ENCODE measurements at places on chromosomes 5 and 9. TPM values are rescaled to one million over a fixed set of nuclear protein-coding genes. Genes with fewer than 3 reads are reported as not detected.

- peak; percentile 67 for DNase-seq
- peaks cover 28% of the 10 kb centered on the region for H3K36me3 ChIP-seq
- H3K4me1 ChIP-seq: peaks cover 6% of the 10 kb centered on the region
- no peak overlapping the region for H3K4me3 ChIP-seq
- no peaks in the 10 kb centered on the region for H3K27me3 ChIP-seq
Observed at GRCh38 chr5:7856855-7857254, 5.9 kb upstream of the CFAP90 start.

DNA sequence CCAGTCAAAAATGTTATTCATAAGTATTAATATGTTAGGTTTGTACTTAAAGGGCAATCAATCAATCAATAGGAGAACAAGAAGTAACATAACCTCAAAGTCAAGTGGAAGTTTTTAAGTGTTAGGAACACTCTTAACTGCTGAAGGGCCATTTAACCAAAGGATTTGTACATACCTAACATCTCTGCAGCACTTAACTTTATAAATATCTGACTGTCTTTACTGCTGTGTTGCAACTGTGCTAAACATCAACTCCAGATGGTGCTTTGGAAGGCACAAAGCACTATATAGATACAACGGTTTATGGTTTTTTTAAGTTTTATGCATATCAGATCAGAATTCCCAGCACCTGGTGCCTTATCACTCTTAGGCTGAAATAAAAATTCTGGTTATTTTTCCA, 604.9 kb upstream of the PTGER4 start:
- H3K27ac ChIP-seq: no peak overlapping the region
- H3K4me3 ChIP-seq: no peak overlapping the region
- H3K27me3 ChIP-seq: no peaks in the 10 kb centered on the region
- H3K4me1 ChIP-seq: peaks cover 16% of the 10 kb centered on the region
- no peak for DNase-seq
- H3K36me3 ChIP-seq: no peaks in the 10 kb centered on the region

DNA sequence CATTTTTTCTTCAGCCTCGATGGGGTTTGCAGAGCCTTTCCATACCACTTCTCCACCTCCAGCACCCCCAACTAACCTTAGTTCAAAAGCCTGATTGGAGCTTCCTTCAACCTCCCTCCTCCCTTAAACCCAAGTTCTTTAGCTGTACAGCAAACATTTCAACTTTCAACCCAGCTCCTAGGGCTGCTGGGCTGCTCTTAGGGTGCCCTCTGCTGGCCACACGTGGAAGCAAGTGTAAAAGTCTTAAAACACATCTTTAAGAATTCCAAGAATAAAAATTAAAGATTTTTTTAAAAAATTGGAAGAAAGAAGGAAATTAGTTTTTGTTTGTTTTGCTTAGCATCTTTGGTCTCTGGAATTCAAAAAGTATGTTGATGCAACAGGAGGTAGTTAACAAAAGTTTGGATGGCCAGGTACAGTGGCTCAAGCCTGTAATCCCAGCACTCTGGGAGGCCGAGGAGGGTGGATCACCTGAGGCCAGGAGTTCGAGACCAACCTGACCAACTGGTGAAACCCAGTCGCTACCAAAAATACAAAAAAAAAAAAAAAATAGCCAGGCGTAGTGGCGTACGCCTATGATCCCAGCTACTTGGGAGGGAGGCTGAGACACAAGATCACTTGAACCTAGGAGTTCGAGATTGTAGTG, 15.5 kb upstream of the HSD17B3 start:
- no peaks in the 10 kb centered on the region for H3K27me3 ChIP-seq
- H3K4me3 ChIP-seq: no peak overlapping the region
- no peaks in the 10 kb centered on the region for H3K36me3 ChIP-seq
- no peak overlapping the region for H3K27ac ChIP-seq
- no peaks in the 10 kb centered on the region for H3K4me1 ChIP-seq

DNA sequence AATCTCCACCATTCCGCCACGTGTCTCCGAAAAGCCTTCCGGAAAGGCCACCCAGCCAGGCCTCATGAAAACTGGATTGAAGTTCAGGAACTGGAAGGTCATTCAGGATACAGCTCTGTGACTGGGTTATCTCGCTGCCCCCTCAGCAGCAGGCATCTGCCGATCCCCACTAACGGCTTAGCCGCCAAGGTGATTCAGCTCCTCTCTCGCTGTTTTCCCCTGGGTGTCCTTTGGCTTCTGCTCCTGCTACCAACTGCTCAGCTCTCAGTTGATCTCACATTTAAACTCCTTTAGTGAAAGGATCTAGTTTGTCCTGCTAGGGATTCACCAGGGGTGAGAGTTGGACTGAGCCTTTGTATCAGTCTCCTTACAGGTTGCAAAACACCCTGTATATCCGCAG, 2.2 kb upstream of the GDNF start:
- DNase-seq: no peak
- no peaks in the 10 kb centered on the region for H3K27me3 ChIP-seq
- H3K36me3 ChIP-seq: no peaks in the 10 kb centered on the region
- H3K27ac ChIP-seq: no peak overlapping the region

- no peak overlapping the region for H3K4me3 ChIP-seq
- no peaks in the 10 kb centered on the region for H3K27me3 ChIP-seq
Observed at GRCh38 chr9:110142868-110143481, 65.0 kb downstream of the C9orf152 start.

- no peaks in the 10 kb centered on the region for H3K36me3 ChIP-seq
- H3K27me3 ChIP-seq: no peaks in the 10 kb centered on the region
- no peak overlapping the region for H3K4me3 ChIP-seq
- no peak overlapping the region for H3K27ac ChIP-seq
- no peak for DNase-seq
- H3K4me1 ChIP-seq: no peaks in the 10 kb centered on the region
Observed at GRCh38 chr5:107254214-107254901, 416.4 kb downstream of the EFNA5 start.

- H3K27ac ChIP-seq: no peak overlapping the region
- H3K27me3 ChIP-seq: peaks cover 8% of the 10 kb centered on the region
- H3K4me1 ChIP-seq: no peaks in the 10 kb centered on the region
- H3K4me3 ChIP-seq: no peak overlapping the region
Observed at GRCh38 chr9:109382182-109382581, 61.3 kb upstream of the EPB41L4B start.

DNA sequence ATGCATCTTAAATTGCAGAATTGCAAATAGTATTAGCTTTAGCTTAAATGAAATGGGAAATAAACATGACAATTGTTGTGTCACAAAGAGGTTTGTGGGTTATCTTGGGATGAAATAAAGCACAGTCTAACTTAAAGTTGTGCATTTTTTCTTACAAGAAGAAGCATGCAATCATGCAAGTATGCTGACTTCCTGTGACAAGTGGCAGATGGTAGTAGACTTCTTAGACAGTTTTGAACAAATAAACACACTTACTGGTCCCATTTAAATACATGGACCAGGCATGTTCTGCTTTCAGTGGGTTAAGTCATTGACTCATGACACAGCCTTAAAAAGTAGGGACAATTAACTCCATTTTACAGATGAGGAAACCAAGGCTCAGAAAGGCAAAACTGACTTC, 15.9 kb upstream of the C5orf63 start:
- H3K36me3 ChIP-seq: no peaks in the 10 kb centered on the region
- no peak overlapping the region for H3K4me3 ChIP-seq
- no peaks in the 10 kb centered on the region for H3K4me1 ChIP-seq

GRCh38 chr5:27548484-27548883, 510.1 kb upstream of the CDH9 start:
- H3K27ac ChIP-seq: no peak overlapping the region
- no peak overlapping the region for H3K4me3 ChIP-seq
- H3K36me3 ChIP-seq: no peaks in the 10 kb centered on the region
- no peaks in the 10 kb centered on the region for H3K27me3 ChIP-seq
- H3K4me1 ChIP-seq: no peaks in the 10 kb centered on the region

GRCh38 chr5:140764177-140764973, 21.6 kb upstream of the PCDHA1 start:
- H3K4me1 ChIP-seq: no peaks in the 10 kb centered on the region
- DNase-seq: no peak
- no peaks in the 10 kb centered on the region for H3K36me3 ChIP-seq
- no peak overlapping the region for H3K27ac ChIP-seq

- no peak for DNase-seq
- no peaks in the 10 kb centered on the region for H3K4me1 ChIP-seq
- H3K27ac ChIP-seq: no peak overlapping the region
- no peak overlapping the region for H3K4me3 ChIP-seq
Observed at GRCh38 chr5:133638436-133638835, 26.1 kb upstream of the FSTL4 start.

DNA sequence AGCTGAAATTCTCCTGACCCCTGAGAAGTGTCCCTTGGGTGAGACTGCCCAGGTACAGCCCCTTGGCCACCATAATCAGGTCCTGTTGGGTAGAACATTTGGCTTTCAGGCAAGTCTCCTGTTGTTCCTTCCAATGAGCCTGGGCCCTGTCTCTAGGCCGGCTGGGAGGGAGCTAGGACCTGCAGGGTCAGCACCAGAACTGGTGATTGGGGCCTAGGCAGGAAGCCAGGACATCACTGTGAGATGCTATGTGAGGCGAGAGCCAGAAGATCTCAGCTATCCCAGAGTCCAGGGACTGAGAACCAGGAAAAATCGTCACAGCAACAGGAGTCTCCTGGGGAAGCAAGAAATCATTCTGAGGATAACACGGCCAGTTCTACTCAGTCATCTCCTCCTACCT, 51.5 kb downstream of the PCDH1 start:
- no peak for DNase-seq
- no peaks in the 10 kb centered on the region for H3K36me3 ChIP-seq
- H3K4me3 ChIP-seq: no peak overlapping the region
- H3K27me3 ChIP-seq: no peaks in the 10 kb centered on the region
- no peak overlapping the region for H3K27ac ChIP-seq

- H3K4me3 ChIP-seq: no peak overlapping the region
- peak; percentile 48 for DNase-seq
Observed at GRCh38 chr9:28121366-28121765, 548.1 kb upstream of the C9orf72 start.

DNA sequence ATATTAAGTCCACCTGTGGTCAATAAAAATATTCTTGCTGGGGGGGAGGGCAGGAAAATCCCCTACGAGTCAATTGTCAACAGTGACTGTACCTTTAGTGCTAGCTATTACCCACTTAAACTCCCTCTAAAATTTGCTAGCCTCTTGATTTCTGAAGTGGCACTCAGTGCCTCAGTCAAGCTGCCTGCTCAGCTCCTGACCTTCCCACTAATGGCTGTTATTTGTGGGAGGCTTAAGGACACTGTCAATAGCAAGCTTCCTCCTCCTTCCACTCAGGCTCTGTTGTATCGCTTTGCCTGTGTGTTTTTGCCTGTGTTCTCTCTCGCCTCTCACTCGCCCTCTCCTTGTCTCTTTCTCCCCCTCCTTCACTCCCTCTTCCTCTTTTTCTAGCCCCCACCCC, 140.8 kb downstream of the BNC2 start:
- H3K4me3 ChIP-seq: no peak overlapping the region
- peaks cover 6% of the 10 kb centered on the region for H3K27me3 ChIP-seq
- no peak for DNase-seq
- H3K36me3 ChIP-seq: no peaks in the 10 kb centered on the region
- H3K27ac ChIP-seq: no peak overlapping the region

DNA sequence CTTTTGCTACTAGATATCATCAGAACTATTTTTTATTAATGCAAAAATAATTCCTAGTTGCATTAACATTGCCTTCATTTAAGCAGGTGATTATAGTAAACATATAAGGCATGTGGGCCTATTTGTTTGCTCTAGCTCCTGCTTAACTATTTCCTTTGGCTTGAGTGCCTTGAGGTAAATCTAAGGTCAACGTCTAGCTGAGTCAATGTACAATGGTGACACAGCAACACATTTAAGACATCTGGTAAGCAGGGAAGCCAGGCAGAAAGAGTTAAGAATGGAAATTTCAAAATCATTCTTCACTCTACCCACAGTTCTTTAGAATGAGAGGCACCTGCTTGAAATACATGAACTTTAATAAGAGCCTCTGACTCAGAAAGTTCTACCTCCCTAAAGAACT, 111.9 kb upstream of the FST start:
- H3K27ac ChIP-seq: no peak overlapping the region
- DNase-seq: no peak
- H3K4me3 ChIP-seq: no peak overlapping the region

GRCh38 chr9:70049236-70049635, 5.6 kb downstream of the MAMDC2 start:
- H3K4me3 ChIP-seq: no peak overlapping the region
- peak; percentile 24 for DNase-seq
- no peaks in the 10 kb centered on the region for H3K36me3 ChIP-seq
- no peaks in the 10 kb centered on the region for H3K4me1 ChIP-seq
- peaks cover 43% of the 10 kb centered on the region for H3K27me3 ChIP-seq

DNA sequence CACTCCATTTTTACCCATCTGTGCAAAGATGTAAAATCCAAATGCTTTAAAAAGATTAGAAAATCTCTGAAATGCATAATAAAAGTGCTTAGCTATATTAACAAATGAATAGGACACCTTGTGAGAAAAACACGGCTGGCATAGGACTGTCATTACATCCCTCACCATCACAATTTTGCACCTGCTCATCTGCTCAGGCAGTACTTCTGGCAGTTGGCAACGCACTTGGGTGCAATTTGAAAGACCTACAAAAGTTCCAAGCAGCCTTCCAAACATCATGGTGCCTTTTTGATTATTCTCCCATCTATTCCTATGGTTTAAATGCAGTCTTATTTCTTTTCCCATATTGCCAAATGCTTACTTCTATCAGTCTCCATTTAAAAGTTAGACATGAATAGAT, 501.8 kb downstream of the ENC1 start:
- H3K27ac ChIP-seq: no peak overlapping the region
- H3K27me3 ChIP-seq: peaks cover 35% of the 10 kb centered on the region
- no peaks in the 10 kb centered on the region for H3K36me3 ChIP-seq
- H3K4me1 ChIP-seq: peaks cover 3% of the 10 kb centered on the region
- no peak overlapping the region for H3K4me3 ChIP-seq

DNA sequence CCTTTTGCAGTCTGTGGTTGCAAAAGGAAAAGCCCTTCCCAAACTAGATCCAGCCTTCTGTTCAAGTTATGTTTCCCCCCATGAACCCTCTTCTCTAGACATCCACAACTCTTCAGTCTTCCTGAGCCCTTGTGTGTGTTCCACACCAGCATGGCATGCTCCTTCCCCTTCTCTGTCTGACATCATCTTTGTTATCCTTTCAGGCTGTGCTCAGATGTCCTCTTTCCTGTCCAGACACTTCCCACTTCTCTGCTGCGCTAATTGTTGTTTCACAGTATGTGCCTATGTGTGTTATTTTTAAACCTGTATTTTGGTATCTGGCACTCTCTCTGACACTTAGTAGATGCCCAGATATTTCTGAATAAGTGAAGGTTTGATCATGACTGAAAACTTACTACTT, 38.2 kb downstream of the FOCAD start:
- DNase-seq: no peak
- no peaks in the 10 kb centered on the region for H3K27me3 ChIP-seq
- H3K4me3 ChIP-seq: no peak overlapping the region
- peaks cover 38% of the 10 kb centered on the region for H3K4me1 ChIP-seq

GRCh38 chr5:90598293-90598692, 39.7 kb downstream of the ADGRV1 start:
- no peak overlapping the region for H3K27ac ChIP-seq
- H3K4me1 ChIP-seq: no peaks in the 10 kb centered on the region
- peak; percentile 24 for DNase-seq
- no peaks in the 10 kb centered on the region for H3K36me3 ChIP-seq

The KIF12 gene
- not detected for total RNA-seq

The RGS7BP gene
- 3.1 TPM for total RNA-seq

The FGF1 gene
- total RNA-seq: 0.71 TPM

The HACD4 gene
- 0.26 TPM for total RNA-seq

The C9orf153 gene
- 0.35 TPM for total RNA-seq

The NREP gene
- 31.0 TPM for total RNA-seq

The PPP3R2 gene
- total RNA-seq: not detected

The ACTBL2 gene
- total RNA-seq: not detected

The SH2D3C gene
- total RNA-seq: not detected

The GALT gene
- 37.6 TPM for total RNA-seq
